Gastrocnemius medialis (tissue), 4 donors: ENCODE measurements at places on chromosomes 12 and 14.

DNA sequence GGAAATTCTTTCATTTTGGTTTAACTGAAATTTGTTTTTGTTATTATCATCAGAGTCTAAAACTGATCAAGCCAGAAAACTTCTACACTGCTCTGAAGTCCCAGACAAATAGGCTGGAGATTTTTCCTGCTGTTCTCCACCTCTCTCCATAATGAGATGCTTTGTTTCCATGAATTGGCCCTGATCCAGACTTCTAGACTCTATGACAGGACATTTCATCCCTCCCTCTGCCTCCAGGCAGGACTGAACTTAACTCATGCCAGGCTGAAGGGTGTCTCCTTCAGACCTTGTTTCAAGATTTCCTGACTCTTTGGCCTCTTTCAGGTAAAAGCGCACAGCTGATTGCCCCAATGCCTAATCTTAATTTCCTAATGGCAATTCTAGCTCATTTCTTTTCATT lies 69.1 kb upstream of the HOXC13 start:
- no peak for DNase-seq

DNA sequence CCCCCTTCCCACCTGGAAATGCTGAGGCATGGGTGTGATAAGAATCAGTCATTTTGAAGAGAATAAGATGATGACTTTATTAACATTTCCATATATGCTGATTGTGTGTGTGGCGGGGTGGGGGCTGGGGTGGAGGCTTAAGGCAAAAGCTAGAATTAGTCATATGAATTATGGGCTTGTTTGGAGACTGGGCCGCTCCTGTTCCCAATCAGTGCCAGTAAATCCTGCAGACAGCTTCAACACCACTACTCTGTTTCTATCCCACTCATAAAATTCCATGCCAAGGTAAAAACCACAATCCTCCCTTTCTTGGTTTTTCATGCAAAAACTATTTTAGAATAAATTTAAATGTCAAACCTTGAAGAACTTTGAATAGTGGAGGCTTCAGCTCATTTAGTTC lies 29.9 kb upstream of the SLC38A2 start:
- no peak for DNase-seq

GRCh38 chr12:4496145-4496838 lies 42.4 kb upstream of the RAD51AP1 start:
- DNase-seq = no peak

DNA sequence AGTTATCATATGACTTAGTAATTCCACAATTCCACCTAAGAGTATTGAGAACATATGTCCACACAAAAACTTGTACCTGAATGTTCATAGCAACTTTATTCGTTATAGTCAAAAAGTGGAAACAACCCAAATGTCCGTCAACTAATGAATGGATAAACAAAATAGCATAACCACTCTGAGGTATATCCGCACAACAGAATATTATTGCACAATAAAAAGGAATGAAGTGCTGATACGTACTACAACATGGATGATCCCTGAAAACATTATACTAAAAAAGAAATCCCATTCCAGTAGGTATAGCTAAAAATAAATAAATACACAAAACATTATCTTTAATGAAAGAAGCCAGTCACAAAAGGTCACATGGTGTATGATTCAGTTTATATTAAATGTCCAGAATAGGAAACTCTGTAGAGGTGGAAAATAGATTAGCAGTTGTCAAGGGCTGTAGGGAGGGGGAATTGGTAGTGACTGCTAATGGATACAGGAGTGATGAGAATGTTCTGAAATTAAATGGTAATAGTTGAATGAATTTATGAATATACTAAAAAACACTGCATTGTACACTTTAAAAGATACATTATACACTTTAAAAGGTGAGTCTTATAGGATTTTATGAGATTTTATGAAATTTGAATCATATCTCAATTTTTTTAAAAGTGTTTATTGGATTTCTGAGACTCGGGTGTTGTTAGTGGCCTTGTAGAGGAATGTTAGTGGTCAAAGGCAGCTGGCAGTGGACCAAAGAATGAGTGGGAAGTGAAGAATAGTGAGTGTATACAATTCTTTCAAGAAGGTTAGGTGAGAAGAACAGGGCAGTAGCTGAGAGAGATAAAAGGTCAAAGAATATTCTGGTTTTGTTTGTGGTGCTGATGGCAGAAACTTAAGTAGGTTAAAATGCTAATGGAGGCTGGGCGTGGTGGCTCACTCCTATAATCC lies 36.3 kb upstream of the BAZ1A start:
- DNase-seq = no peak

DNA sequence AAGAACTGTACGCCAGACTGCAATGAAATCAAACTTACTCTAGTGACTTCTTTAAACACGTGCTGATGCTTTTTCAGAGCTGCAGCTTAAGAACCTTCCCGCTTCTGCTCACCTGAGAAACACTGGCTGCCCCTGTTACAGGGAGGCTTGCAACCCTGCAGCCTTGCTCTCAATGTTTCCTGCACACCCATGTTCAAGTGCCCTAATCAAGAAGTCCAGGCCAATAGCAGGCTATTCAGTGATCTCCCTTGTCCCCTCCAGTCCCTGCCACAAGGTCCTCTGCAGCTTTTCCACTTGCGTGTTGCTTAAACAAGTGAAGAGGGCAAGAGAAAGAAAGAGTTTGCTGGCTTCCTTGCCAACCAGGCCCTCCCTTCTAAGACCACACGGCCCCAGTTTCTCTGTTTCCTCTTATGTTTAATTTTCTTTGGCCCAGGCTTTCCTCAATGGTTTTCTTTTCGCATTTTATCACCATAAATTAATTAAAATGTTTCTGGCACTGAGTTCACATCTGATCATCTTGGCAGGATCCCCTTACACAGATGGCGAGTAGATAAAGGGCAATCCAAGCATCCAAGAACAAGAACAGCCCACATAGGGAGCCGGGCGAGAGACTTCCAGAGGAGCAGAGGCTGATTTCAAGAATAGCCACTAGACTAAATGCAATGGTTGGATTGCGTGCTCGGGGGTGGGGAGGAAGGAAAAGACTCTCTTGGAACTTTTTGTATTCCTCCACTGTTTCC lies 82.3 kb upstream of the CDKN3 start:
- no peak for DNase-seq

GRCh38 chr12:79677672-79678071 lies 13.1 kb downstream of the PAWR start:
- DNase-seq = no peak

DNA sequence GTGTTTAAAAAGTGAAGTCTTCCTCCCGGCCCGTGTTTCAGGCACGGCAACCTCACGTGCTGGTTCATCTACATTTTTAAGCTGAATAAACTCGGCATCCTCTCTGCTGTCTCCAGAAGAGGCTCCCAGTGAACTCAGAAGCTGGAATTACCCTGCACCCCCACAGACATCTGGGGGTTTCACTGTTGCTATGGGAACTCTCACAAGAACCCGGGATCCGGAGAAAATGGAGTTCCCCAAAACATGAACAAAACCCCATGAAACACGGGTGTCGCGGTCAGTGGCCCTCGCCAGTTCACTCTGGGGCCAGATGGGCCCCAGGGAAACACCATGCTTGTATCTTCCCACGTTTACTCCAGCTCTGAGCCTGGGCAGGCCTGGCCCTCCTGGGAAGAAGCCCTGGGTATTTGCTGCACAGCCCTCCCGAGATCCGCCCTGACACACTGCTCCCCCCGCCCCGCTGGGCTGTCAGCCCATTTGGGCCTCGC lies 143.7 kb downstream of the PIWIL1 start:
- DNase-seq = no peak

DNA sequence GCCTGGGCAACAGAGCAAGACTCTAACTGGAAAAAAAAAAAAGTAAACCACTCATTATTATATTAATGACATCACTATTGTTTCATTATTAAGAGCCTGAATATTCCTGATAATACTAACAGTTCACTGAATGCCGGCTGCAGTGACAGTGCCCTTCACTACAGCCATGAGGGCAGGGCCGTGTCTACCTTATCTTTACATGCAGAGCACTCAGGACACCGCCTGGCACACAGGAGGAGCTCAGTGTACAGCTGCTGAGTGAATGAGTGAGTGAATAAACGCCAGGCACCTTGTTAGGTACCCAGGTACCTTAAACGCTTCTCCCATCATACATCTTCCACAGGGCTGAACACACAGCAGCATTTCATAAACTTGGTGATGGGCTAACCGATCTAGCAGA lies 23.2 kb downstream of the ZFYVE1 start:
- no peak for DNase-seq

DNA sequence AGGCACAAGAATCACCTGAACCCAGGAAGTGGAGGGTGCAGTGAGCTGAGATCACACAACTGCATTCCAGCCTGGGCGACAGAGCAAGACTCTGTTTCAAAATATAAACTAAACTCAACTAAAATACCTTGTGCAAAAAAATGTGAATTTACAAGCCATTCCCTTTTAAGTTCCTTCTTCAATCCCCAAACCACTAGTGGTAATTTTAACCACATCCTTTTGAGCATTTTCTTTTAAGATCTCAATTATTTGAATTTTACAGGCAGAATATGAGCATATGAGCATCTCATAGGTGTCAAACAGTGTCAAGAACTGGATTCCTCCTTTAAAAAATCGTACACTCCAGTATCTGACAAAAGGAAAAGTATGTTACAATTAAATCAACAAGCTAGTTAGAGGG lies 57.0 kb upstream of the NPFF start:
- no peak for DNase-seq

- no peak for DNase-seq
Measured at GRCh38 chr14:20934148-20934762, 21.0 kb upstream of the RNASE2 start.

- DNase-seq = no peak
Measured at GRCh38 chr12:33813536-33813935, 208.8 kb upstream of the ALG10 start.

DNA sequence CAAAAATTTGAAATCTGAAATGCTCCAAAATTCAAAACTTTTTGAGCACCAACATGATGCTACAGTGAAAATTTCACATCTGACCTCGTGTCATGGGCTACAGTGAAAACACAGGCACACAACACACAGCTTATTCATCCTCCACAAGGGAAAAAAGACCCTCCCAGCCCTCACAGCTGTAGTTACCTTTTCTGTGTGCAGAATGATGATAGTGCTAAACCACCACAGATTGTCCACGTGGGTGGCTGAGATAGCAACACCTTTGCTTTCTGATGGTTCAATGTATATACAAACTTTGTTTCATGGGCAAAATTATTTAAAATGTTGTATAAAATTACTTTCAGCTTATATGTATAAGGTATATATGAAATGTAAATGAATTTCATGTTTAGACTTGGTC lies 46.8 kb downstream of the FRS2 start:
- no peak for DNase-seq

- DNase-seq = no peak
Measured at GRCh38 chr12:6494258-6494743, 399 bp downstream of the NCAPD2 start.

DNA sequence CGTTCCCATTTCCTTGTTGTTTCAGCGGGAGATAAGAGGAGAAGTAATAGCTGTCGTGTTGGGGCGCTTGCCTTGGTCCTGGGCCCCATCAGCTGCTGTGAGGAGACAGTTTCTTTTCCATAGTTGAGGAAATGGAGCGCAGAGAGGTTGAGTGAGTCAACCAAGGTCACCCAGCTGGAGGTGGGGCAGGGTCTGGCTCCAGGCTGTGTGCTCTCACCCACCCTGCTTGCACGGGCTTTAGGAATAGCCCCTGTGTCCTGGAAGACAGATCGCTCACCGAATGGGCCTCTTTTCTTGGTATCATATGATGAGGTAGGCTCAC lies 165.7 kb upstream of the RTL1 start:
- no peak for DNase-seq

DNA sequence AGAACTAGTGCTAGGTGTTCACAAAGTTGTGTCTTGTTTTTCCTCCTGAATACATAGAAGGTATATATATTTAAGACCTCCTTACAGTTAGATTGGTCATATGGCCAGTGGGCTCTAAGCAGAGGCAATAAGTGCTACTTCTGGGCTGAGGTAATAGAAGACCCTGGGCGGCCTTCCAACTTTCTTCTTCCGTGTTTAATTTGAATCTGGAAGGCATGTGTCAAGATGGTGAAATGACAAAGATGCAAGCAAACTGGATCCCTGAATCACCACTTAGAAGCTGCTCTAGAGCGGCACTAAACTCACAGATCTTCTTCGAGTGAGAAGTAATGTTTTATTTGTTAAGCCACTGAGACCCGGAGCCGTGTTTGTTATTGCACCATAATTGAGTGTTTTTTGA lies 201.0 kb upstream of the GZMB start:
- no peak for DNase-seq

DNA sequence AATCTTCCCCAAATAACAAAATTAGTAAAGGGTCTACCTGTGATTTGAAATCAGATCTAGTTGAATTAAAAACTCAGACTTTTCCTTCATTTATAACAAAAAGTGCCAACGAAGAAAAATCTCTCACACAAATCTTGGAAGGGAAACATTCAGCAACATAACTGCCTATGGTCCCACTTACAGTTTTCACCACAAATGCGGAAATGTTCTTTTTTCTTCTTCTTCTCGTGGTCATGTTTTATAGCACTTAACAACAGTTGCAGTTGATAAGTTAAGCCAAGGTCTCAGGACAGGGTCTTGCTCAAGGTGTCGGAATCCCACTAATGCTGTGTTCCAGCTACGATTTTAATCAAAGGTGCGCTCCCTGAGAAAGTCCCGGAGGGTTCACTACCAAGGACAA lies 10.1 kb downstream of the RNASE6 start:
- DNase-seq = no peak

- no peak for DNase-seq
Measured at GRCh38 chr14:63928744-63929174, 76.0 kb downstream of the SYNE2 start.

GRCh38 chr12:46386877-46387629 lies 14.5 kb upstream of the SLC38A2 start:
- no peak for DNase-seq

GRCh38 chr12:5737778-5738177 lies 207.3 kb downstream of the ANO2 start:
- no peak for DNase-seq

- no peak for DNase-seq
Measured at GRCh38 chr12:12585115-12585863, 22.6 kb upstream of the DUSP16 start.

GRCh38 chr12:110340706-110341105 lies 59.7 kb downstream of the ATP2A2 start:
- DNase-seq = no peak

DNA sequence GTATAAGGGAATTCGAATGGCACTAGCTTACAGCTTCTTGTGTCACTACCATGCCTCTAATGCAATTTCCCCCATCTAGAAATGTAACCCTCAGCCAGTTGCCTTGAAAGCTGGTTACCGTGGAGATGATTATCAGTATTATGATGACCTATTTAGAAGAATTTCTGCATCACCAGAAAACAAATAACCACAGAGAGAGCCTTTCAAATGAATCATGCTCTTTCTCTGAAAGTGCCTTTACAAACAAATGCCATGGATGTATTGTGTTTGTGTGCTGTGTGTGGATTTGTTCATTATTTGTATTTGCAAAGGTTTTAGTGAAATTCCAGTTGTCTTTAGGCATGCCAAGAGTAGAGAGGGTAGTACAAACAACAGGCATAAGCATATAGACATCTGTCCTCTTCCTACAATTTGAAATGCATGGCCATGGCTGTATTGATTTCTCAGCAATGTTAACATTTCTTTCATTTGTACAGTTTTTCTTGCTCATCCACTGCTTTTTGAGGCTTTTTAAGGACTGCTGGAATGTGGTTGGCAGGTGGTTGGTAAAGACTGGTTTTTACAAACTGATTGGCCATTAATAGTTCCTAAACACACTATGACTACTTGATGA lies 266.5 kb downstream of the PAWR start:
- no peak for DNase-seq

- no peak for DNase-seq
Measured at GRCh38 chr12:92445253-92446082, 257.3 kb upstream of the PLEKHG7 start.
